KG1 (cell line): ENCODE measurements at places on chromosomes 16 and 17.

- no peak for DNase-seq
Observed at GRCh38 chr17:29216856-29217255, 29.8 kb upstream of the CRYBA1 start.

- DNase-seq = no peak
Observed at GRCh38 chr16:53445534-53445933, 11.3 kb downstream of the RBL2 start.

GRCh38 chr16:54031107-54031760 lies 255.4 kb downstream of the IRX3 start:
- DNase-seq = no peak

GRCh38 chr16:84774810-84775209 lies 45.0 kb upstream of the CRISPLD2 start:
- no peak for DNase-seq

GRCh38 chr17:45302649-45303173 lies 14.1 kb downstream of the MAP3K14 start:
- DNase-seq = no peak

DNA sequence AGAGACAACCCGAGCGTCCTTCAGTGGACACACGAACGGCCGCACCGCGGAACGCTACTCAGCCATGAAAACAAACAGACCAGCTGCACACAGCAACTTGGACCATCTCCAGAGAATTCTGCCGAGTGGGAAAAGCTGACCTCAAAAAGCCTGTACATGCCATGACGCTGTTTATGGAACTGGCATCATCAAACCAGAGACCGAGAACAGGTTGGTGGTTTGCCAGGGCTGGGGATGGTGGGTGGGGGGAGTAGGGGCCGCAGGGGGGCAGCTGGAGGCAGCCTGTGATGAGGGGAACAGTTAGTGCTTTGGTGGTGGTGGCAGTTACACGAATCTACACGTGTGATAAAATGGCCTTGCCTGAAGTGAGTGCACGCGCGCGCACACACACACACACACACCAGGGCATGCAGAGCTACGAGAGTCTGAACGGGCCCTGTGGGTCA lies 169.8 kb downstream of the LAT start:
- no peak for DNase-seq

DNA sequence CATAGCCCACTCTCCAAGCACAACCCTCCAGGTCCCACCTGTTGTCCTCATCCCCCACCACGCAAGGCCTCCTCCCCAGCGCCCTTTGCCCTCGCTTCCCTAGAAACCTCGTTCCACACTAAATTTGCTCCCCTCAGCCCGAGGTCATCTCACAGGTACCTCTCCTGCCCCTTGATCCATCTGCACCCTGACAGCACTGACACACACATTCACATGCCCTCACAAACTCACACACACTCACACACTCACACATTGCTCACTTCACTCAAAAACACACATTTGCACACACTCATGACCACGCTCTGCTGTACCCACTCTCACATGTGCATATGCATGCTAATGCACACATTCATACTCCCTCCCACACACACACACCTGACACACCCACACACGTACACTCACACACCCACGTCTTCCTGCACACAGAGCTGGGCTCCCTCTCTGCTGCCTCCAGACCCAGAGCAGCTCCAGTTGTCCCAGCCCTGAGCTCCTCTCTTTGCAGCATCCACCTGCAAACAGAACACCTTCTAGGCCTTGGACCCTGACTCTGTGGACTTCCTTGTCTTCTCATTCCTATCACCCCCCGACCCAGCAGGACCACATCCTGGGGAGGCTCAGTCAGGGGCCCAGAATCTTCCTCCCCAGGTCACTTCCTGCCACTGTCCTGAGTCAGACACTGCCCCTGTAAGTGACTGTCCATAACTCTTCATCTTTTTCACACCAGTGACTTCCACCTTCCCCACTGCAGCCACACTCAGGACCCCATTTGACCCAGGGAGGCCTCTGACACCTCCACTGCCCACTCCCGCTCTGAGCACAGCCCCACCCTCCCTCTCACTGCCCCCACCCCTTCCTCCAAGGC lies 4.9 kb downstream of the ASGR2 start:
- DNase-seq = no peak

- no peak for DNase-seq
Observed at GRCh38 chr16:72050769-72051464, 3.4 kb upstream of the HP start.

- DNase-seq = no peak
Observed at GRCh38 chr17:8153525-8153956, 1.3 kb upstream of the PER1 start.

GRCh38 chr16:49652456-49653172 lies 203.3 kb downstream of the ZNF423 start:
- no peak for DNase-seq

- DNase-seq = no peak
Observed at GRCh38 chr17:871751-872519, 89.8 kb downstream of the MRM3 start.

GRCh38 chr17:78971756-78972506 lies 7.8 kb downstream of the LGALS3BP start:
- no peak for DNase-seq

GRCh38 chr16:25269879-25270278 lies 12.2 kb upstream of the ZKSCAN2 start:
- no peak for DNase-seq

DNA sequence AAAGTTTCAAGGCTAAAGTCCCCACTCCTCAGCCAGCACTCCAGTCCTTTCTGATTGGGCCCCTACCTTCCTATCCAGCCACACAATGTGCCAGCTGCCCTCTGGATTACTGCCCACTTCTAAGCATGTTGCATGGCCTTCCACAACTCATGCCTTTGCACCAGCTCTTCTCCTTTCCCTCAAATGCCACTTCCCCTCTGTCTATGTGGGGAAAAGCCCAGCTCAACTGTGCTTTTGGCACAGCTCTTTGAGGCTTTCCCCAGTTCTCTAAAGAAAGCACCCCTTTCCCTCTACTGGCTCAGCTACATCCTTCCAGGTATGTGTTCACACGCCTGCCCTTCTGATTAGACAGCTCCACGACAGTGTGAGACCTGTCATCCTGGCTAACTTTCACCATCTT lies 18.5 kb downstream of the GTF3C1 start:
- DNase-seq = no peak

DNA sequence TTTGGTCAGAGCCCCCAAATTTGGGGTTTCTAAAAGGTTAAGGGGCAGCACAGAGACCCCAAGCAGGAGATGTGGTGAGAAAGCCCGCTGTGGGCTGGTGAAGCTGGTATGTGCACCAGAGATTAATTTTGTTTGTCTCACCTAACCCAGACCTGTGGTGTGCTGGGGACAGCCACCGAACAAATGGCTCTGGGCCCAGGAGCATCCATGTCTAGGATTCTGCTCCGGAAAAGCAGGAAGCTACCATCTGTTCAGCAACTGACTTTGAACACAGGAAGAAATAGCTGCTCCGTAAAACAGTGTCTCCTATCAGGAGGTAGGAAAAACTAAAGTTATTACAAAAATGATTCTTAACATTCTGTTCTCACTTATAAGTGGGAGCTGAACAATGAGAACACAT lies 2.7 kb upstream of the ZP2 start:
- DNase-seq = no peak

- DNase-seq = no peak
Observed at GRCh38 chr17:1083451-1084187, 86.7 kb downstream of the TIMM22 start.

DNA sequence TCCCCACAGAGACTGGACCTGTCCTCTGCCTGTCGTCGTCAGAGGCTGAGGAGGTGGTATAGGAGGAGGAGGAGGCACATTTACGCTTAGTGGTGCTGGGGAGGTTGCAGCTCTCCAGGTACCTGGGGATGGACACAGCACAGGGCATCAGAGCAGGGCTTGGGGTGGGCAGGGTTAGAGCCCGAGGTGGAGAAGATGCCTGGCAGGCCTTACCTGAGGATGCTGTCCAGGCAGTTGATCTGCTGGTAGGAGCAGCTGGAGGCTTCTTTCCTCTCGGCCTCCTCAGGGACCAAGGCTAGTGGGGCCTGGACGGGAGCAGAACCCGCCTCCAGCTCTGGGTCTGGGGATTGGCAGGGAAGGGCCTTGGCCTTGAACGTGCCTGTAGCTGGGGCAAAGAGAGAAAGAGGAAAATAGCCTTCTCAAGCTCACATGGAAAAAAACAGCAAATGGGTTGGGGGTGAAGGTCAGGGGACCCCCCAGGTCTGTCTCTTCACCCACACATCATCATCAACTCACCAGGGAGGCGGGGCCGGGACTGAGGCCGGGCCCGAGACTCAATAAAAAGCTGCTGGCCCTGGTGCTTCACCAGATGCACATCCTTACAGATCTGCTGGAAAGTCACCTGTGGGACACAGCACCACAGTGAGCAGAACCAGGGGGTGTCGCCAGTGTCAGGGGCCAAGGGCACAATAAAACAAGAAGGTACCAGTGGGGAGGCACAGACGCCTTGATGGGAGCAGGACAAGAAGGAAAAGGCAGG lies 5.6 kb downstream of the PER1 start:
- DNase-seq = no peak

GRCh38 chr17:40293363-40293762 lies 5.7 kb downstream of the CDC6 start:
- DNase-seq = no peak

DNA sequence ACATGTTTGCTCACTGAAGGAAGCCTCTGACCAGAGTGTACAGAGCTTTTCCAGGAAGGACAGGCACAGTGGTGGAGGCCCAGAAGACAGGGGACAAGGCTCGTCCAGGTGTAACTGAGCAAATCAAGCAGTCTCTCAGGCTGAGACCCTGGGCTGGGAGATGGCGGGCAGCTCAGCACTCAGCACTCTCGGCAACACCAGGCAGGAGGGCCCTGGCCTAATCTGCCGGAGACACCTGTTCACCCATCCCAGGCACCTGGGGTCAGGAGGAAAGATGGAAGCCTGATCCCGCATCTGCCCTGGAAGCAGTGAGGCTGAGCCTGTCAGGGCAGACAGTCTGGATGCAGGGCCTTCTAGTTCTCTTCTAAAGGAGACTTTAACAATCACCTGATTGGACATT lies 4.8 kb downstream of the RASL10B start:
- DNase-seq = no peak

- DNase-seq = no peak
Observed at GRCh38 chr16:9798474-9798873, 383.8 kb downstream of the GRIN2A start.

DNA sequence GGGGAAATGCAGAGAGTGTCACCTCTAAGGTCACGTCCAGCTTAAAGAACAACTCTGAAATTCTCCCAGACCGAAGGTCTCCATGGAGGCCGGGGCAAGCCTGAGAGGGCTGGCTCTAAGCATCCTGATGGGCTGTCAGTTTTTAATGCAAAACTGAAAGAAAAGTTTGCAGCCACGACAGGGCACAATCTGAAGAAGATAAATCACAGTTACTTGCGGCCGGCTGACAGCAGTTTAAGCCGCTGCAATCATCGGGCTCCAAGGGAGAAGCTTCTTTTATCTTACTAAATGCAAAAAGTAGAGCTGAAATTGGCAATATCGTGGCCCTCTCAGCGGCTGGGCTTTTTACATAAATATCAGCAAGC lies 168.8 kb downstream of the CYLD start:
- no peak for DNase-seq

DNA sequence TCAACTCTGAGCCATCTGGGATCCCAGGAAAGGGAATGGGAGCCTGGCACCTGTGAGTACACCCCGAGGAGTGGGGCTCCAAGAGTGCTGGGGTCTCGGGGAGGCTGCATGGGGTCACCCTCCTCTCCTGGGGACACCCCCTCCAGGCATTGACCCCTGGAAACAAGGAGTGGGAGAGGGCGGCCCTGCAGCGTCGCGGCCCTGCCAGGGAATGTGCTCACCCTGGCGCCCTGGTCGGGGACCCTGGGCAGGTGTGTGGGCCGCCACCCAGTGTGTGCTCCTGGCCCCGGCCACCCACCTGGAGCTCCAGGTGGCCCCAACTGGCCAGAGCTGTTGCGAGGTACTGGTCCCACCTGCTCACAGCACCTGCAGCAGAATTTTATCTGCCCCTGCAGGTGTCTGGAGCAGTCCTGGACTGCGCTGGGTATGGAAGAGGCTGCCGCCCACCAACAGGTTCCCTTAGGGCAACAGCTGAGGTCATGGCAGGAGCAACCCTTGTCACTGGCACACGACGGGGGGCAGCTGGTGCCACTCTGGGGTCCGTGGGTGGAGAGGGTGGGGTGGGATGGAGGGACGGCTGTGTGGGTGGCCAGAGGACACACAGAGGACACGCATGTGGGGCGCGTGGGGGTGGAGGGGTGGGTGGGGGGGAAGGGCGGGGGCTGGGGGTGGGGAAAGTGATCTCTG lies 5.4 kb upstream of the PABPN1L start:
- DNase-seq = no peak

DNA sequence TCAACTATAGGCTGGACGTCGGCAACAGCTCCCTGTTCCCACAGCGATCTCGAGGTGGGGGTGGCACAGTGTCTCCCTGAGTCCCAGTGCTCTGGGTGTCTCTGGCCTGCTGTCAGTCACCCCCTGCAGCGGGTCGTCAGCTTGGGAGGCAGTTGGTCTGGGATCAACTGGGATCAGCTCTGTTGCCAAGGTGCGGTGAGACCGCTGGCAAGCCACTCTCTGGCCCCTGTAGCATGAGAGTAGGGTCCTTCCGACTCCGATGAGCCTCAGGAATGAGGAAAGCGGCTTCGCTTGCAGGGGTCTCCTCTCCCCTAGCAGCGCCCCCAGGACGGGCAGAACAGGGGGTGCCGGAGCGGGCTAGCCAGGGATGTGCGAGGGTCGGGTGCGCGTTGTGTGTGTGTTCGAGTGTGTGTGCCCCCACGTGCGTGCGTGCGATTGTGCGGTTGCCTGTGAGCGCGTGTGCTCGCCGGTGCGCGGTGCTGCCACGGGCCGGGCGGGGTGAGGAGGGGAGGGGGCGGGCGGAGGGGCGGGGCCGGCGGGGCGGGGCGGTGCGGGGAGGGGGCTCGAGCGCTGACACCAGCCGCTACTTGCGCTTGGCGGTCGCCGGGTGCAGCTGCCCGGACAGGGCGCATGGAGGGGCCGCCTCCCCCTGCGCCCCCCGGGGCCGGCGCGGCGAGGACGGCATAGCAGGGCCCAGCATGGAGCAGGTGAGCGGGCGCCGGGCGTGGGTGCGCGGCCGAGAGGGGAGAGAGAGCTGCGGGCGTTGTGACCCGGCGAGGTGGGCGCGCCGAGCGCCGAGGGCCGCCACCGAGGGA lies 9.4 kb upstream of the ARHGAP23 start:
- DNase-seq = no peak

GRCh38 chr17:8187517-8188262 lies 2.3 kb downstream of the BORCS6 start:
- DNase-seq = peak; percentile 55

GRCh38 chr16:17518441-17518840 lies 47.7 kb upstream of the XYLT1 start:
- DNase-seq = no peak

DNA sequence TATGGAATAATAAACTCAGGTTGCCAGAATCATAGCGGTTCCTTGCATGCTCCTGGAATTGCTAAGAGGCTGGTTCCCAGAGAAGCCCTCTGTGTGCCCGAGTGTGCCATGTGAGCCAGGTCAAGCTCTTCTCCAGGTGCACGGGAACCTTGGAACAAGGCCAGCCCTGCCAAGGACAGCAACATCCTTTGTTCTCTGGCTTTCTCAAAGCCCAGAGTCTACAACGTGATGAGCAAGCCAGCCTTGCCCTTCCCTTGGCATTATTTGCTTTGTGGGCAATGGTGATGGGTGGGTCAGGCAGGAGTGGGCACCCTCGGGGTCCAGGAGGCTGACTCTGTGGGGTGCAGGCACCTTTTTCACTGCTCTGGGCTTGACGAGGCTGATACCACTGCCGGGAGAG lies 14.2 kb upstream of the SEC14L1 start:
- no peak for DNase-seq
